Left cardiac atrium (tissue), 4 donors: ENCODE measurements at places on chromosomes 16 and 17. TPM values are rescaled to one million over a fixed set of nuclear protein-coding genes. Genes with fewer than 3 reads are reported as not detected.

DNA sequence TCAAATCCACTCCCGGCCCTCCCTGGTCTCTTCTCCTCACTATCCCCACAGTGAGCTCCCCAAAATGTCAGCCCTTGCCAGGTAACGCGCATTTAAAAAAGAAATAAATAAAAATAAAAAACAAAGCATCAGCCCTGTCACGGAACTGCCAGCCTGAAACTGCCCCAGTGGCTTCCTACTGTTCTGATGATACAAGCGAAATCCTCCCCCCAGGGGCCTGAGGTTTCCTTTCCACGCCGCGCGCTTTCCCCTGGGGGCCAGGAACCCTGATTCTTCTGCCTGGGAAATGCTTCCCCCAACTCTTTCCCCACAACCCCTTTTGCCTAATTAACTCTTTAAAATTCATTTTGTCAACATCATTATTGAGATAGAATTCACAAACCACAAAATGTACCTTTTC lies 12.2 kb upstream of the RPH3AL start:
- no peak for DNase-seq

- no peak for DNase-seq
Observed at GRCh38 chr17:40633871-40634270, 13.7 kb downstream of the SMARCE1 start.

DNA sequence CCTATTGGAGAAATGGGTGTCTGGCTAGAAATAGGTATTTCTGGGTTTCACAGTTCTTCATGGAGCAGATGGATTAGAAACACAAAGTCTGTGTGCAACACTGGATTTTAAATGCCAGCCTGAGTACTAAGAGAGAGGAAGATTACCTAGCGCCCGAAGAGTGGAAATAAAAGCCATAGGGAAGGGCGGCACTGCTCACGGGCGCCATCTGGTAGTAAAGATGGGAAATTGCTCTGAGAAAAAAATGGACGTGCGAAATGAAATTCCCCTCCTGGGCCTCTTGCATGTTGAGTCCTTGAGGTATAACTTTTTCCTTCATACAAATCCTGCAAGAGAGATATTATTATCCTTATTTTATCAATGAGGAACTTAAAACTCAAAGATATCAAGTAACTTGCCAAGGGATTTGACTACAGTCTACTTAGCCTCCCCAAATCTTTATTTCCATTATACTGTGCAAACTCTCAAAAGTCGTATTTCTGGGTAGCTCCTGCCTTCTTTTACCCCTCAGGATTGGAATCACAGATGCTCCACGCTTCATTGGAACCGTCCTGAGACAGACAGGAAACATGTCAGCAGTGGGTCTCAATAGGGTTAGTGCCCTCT lies 72.8 kb downstream of the MMD start:
- peak; percentile 42 for DNase-seq

DNA sequence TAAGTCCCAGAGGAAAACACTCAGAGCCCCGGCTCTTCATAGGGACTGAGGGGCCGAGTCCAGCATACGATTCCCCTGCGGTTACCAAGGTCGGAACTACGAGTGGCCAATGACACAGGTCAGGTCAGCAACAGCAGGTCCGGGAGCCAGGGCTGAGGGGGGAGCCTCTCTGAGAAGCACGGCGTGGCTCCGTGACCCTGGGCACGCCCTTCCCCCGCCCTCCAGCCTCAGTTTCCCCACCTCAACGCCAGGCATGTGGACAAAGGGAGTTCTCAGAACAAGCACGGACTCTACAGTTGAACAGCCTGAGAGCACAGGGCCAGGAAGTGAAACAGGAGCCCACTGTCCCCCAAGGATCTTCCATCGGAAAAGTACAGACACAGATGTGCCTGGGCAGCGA lies 25.6 kb downstream of the TPSD1 start:
- no peak for DNase-seq

GRCh38 chr17:19833914-19834313 lies 33.8 kb downstream of the ULK2 start:
- DNase-seq: no peak

DNA sequence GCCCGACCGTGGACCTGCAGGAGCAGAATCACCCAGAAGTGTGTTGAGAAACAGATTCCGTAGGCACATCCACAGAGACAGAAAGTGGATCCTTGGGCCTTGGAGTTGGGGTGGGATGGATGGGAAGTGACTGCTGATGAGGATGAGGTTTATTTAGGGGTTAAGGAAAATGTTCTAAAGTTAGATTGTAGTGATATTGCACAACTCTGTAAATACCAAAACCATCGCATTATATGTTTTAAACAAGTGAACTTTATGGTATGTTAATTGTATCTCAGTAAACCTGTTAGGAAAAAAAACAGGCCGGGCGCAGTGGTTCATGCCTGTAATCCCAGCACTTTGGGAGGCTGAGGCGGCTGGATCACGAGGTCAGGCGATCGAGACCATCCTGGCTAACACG lies 3.6 kb downstream of the ENDOV start:
- peak; percentile 8 for DNase-seq

- no peak for DNase-seq
Observed at GRCh38 chr17:76611758-76612157, 26.1 kb upstream of the ST6GALNAC2 start.

GRCh38 chr16:80803339-80804055 lies 901 bp downstream of the CDYL2 start:
- DNase-seq: peak; percentile 34

DNA sequence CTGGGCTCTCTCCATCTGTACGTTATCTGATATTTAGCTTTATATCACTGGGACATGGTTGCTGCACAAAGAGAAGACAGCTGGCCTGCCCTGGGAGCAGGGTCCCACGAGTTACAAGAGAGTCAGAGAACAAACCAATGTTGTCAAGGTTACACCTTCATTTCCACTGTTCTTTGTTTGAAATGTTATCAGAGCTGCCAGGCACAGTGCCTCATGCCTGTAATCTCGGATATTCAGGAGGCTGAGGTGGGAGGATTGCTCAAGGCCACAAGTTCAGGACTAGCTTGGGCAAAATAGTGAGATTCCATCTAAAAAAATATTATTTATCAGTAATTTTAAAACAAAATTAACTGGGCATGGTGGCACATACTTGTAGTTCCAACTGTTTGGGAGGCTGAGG lies 34.6 kb downstream of the ATP6V0A1 start:
- DNase-seq: no peak

DNA sequence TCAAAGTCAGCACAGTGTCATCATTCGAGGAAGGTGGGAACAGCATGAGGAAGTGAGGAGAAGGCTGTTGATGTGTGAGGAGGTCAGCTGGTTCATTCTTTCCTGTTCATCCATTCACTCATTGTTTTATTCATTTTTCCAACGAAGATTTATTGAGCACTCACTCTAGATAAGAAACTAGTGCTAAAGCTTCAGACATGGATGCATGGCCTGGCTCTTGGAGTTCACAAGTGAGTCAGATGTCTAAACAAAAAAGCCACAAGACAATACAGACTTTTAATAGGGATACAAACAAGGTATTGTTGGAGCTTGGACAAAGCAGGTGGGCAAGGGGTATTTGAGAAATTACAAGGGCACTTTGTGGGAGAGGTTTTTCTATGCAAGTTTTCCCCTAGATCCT lies 31.3 kb upstream of the MPHOSPH6 start:
- DNase-seq: no peak

- DNase-seq: no peak
Observed at GRCh38 chr17:81314398-81315081, 19.4 kb upstream of the SLC38A10 start.

- no peak for DNase-seq
Observed at GRCh38 chr17:52724578-52724977, 566.1 kb upstream of the CA10 start.

- DNase-seq: no peak
Observed at GRCh38 chr16:30087181-30087898, 4.4 kb downstream of the TBX6 start.

- DNase-seq: no peak
Observed at GRCh38 chr17:68674029-68674925, 73.1 kb upstream of the FAM20A start.

GRCh38 chr16:8845699-8846298 lies 23.0 kb downstream of the CARHSP1 start:
- DNase-seq: no peak

DNA sequence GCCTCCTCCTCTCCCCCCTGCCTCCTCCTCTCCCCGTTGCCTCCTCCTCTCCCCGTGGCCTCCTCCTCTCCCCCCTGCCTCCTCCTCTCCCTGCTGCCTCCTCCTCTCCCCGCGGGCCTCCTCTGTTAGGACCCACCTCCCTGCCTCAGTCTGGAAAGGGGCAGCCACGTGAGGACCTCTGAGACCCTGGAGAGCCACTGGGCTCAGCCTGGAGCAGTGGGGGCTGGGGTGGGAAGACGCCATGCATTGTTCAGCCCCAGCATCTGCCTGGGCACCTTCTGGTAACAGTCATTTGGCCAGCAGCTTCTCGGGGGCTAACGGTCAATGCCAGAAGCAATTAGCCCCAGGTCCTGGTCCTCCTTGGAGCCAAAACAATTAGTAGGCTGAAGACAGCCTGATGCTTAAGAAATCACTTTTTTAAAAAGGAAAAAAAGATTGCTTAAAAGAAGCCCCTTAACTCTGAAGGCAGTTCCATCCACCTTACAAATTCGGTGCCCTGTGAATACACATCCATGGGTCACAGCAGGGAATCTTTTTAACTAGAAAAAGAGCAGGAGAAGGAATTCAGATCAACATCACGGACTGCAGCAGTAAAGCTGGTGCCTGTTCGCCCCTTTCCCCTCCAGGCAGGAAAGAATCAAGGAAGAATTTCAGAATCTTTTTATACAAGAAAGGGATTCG lies 29.8 kb downstream of the NXN start:
- no peak for DNase-seq

GRCh38 chr17:27433521-27433920 lies 22.7 kb upstream of the KSR1 start:
- no peak for DNase-seq

- DNase-seq: no peak
Observed at GRCh38 chr16:24580665-24581064, 41.3 kb downstream of the RBBP6 start.

- DNase-seq: peak; percentile 12
Observed at GRCh38 chr17:58318627-58319172, 9.9 kb downstream of the TSPOAP1 start.

- no peak for DNase-seq
Observed at GRCh38 chr16:73013974-73014373, 34.0 kb downstream of the ZFHX3 start.

- peak; percentile 67 for DNase-seq
Observed at GRCh38 chr17:35774499-35774898, 13.8 kb downstream of the C17orf50 start.

CLEC19A gene
- total RNA-seq: not detected

SOX15 gene
- total RNA-seq: 4.7 TPM

ICAM2 gene
- total RNA-seq: 33.0 TPM

HIGD1B gene
- total RNA-seq: 11.6 TPM

PIRT gene
- not detected for total RNA-seq

C17orf75 gene
- 15.0 TPM for total RNA-seq

KRT31 gene
- total RNA-seq: not detected

GDPD3 gene
- total RNA-seq: 3.4 TPM
